ENCODE measurements at places on chromosomes 6 and 20. TPM values are rescaled to one million over a fixed set of nuclear protein-coding genes. Genes with fewer than 3 reads are reported as not detected.

- no peak for DNase-seq
Observed at GRCh38 chr20:10115021-10115420, 80.2 kb downstream of the ANKEF1 start.

DNA sequence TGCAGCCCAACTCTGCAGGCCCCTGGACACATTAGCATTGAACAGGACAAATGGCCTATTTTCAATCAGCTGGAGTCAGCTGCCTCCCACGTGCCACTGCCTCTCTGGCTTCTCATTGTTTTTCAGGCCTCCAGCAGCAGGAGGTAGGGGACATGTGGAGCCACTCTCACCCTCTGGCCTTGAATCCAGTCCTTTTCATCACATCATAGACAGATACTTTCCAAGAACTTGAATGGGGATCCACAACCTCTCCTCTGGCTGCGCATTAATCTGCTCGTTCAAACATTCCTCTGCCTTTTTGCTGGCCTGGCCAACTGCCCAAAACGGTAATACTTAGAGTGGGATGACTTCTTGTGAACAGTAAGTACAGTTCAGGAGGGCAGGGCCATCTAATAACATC, 592.3 kb downstream of the PKHD1 start:
- DNase-seq, result no peak

The GTSF1L gene
- not detected for total RNA-seq

- no peak for DNase-seq
Observed at GRCh38 chr6:11143394-11144371, 32.2 kb upstream of the ERVFRD-1 start.

DNA sequence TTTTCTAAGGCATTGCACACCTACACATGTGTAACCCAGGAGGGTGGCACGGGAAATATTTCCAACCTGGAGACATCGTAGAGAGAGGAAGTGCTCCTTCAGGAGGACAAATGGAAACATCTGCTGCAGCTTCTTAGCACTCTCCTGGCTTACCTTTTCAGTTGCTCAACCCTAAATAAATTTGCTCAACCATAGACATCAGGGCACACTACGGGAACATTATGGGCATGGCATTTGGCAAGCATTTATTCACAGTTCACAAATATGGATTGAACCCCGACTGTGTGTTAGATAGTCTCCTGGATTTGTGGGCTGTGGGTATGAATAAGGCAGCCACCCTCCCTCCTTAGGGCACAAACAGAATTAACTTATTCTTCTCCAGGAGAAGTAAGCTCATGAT, 118.7 kb downstream of the SOX4 start:
- DNase-seq, result no peak

DNA sequence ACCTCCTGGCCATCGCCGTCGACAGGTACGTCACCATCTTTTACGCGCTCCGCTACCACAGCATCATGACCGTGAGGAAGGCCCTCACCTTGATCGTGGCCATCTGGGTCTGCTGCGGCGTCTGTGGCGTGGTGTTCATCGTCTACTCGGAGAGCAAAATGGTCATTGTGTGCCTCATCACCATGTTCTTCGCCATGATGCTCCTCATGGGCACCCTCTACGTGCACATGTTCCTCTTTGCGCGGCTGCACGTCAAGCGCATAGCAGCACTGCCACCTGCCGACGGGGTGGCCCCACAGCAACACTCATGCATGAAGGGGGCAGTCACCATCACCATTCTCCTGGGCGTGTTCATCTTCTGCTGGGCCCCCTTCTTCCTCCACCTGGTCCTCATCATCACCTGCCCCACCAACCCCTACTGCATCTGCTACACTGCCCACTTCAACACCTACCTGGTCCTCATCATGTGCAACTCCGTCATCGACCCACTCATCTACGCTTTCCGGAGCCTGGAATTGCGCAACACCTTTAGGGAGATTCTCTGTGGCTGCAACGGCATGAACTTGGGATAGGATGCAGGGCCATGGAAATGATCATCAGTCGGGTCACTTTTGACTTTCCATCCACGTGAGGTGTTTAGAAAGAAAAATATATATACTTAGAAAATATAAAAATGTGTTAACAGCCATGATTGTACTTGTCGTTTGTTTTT, 868 bp downstream of the MC3R start:
- DNase-seq, result peak; percentile 23

DNA sequence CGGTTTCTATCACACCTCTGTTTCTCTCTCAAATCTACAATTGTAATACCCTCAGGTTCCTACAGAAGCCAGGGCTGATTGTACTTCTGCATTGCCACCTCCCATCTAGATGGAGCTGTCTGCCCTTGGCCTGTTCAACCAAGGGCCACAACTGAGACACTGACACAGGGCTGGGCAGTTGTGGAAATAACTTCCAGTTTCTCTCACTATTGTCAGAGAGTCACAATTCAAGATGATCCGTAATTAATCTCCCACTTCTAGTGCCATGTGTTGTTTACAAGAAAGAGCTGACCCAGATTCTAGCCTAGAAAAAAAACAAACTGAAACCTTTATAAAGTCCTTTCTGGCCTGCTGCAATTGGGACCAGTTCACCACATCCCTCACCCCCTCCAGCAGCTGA, 22.2 kb downstream of the RCAN2 start:
- no peak for DNase-seq

DNA sequence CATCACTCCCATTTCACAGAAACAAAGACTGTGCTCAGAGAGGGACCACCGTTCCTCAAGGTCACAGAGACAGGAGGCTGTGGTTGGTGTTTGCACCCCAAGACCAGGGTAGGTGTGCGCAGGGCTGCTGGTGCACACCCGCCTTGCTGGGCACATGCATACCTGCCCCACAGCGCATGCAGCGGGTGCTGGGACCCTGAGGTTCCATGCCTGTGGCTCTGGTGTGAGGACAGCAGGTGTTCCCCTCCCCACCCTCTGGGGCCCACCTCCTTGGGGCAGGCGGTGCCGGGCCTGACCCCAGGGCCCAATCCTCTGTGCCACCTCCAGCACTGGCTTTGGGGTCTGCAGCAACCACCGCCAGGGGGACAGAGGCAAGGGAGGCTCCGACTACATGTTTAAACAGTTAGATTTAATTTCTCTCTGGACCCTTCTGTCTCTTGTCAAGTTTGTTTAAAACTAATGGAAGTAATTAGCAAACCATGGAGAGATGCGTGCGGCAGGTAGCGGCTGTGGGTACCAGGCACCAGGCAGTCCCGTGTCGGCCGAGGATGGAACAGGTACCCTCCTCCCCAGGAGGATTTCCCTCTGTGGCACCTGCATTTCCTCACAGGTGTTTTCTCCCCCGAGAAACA, 327.8 kb downstream of the TAF4 start:
- DNase-seq, result no peak

- DNase-seq, result no peak
Observed at GRCh38 chr20:36155629-36155971, 1.1 kb downstream of the EPB41L1 start.

The SLC17A1 gene
- not detected for total RNA-seq

The PTCHD4 gene
- not detected for total RNA-seq

Data from activated naive CD8-positive, alpha-beta T cell treated with anti-CD3 and anti-CD28 coated beads for 36 hours (primary cell).